ENCODE measurements at places on chromosomes 5 and 9.

DNA sequence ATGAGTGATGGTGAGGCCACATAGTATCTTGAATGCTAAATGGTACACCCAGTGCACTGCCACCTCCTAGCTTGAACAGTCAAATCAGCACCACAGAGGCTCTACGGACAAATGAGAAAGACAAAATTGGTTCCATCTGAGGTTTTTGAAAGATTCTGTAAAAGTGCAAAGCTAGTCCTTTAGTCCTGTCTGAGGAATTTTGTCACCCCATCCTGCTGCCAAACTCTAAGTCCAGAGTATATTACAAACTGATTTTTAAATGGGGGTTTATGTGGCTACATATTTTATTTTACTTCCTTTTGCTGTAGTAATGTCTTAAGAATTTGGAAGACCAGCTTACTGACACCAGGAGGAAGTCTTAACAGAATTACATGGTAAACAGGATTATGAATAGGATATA is 7.7 kb downstream of the FREM1 start:
- no peak for DNase-seq

GRCh38 chr5:54645882-54646355 is 128.4 kb downstream of the SNX18 start:
- DNase-seq, result no peak

GRCh38 chr5:98599016-98599415 is 174.4 kb upstream of the RGMB start:
- no peak for DNase-seq

- no peak for DNase-seq
Observed at GRCh38 chr5:32812399-32812798, 101.3 kb downstream of the NPR3 start.

GRCh38 chr5:158970121-158970520 is 129.6 kb downstream of the EBF1 start:
- no peak for DNase-seq

GRCh38 chr9:35453786-35454185 is 36.1 kb upstream of the RUSC2 start:
- DNase-seq, result no peak

- DNase-seq, result no peak
Observed at GRCh38 chr9:33170464-33171415, 3.6 kb upstream of the B4GALT1 start.

DNA sequence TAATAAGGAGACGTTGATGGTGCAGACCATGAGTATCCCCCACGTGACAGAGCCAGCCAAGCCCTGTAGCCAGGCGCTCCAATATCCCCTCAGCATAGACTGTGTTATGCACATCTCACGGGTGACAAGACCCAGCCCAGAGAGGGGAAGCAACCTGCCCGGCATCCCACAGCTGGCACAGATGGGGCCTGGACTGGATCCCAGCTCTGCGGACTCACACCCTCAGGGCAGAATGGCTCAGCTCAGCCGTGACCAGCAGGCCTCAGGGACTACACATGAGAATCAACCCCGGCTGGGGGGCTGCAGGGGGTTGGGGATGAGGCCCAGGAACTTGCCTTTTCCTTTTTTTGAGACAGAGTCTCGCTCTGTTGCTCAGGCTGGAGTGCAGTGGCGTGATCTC is 11.7 kb downstream of the FIBCD1 start:
- no peak for DNase-seq

GRCh38 chr5:76372323-76373054 is 30.6 kb upstream of the IQGAP2 start:
- no peak for DNase-seq

DNA sequence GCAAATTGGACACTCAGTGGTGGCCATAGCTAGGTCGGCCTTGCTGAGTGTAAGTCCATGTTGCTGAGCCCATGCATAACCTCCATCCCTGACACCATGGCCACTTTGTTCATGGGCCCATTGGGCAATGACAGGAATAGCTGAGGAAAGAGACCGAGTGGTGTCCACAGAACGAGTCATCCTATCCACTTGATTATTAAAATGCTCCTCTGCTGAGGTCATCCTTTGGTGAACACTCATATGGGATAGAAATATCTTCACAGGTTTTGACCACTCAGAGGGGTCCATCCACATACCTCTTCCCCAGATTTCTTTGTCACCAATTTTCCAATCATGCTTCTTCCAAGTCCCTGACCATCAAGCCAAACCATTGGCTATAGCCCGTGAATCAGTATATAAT is 63.6 kb downstream of the PPIC start:
- DNase-seq, result no peak

- no peak for DNase-seq
Observed at GRCh38 chr5:52963636-52964035, 25.5 kb upstream of the ITGA2 start.

DNA sequence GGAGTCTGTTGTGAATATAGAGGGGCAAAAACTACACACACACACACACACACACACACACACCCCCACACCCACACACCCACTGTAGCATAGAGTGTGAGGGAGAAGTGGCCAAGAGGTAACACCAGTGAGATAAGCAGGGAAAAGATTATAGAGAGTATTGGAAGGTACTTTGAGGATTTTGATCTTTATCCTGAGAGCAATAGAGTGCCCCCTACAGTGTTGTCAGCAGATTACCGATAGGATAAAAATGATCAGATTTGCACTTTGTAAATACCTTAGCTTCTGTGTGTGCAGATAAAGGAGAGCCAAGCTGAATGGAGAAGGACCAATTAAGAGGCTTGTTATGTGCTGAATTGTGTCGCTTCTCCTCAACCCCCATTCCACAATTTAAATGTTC is 32.3 kb downstream of the ERCC6L2 start:
- DNase-seq, result no peak

GRCh38 chr5:4541334-4541733 is 598.8 kb upstream of the ADAMTS16 start:
- DNase-seq, result no peak

DNA sequence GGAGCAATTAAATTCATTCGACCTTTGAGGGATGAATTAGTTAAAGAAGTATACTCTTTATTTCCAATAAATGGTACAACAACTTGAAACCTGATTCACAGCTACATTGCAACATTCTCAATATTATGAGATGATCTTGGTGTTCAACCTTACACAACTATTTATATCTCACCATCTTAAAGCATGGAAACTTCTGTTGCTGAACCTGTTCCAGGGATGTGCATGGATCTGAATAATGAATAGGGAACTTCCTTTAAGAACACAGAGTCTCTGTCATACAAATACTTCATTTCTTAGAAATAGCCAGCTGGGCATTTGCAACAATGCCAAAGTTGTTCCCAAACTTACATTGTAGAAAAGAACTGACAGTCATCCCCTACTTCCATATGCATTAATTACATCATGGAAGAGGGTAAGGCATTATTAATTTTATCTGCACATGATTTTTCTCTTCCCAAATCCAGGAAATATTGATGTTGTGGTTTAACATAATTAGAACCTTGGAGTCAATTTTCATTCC is 39.8 kb upstream of the CCDC112 start:
- no peak for DNase-seq

GRCh38 chr5:43485406-43485805 is 1.7 kb upstream of the TMEM267 start:
- DNase-seq, result no peak

DNA sequence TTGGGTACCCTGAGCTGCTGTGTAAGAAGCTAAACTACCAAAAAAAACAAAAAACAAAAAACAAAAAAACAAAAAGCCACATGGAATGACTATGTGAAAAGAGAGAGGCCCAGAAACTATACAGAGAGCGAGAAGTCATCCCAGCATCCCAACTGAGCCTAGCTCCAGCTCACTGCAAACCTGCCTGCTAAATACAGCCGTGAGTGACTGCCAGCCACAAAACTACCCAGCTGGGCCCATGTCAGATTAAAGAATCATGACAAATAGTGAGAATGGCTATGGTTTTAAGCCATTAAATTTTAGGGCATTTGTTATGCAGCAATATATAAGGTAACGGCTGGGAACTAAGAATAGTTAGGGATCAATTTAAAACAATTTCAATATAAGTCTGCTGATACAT is 335.1 kb upstream of the PDE4D start:
- DNase-seq, result no peak

GRCh38 chr5:96247097-96247701 is 185.8 kb downstream of the PCSK1 start:
- no peak for DNase-seq

- no peak for DNase-seq
Observed at GRCh38 chr5:110784901-110785300, 46.1 kb downstream of the SLC25A46 start.

DNA sequence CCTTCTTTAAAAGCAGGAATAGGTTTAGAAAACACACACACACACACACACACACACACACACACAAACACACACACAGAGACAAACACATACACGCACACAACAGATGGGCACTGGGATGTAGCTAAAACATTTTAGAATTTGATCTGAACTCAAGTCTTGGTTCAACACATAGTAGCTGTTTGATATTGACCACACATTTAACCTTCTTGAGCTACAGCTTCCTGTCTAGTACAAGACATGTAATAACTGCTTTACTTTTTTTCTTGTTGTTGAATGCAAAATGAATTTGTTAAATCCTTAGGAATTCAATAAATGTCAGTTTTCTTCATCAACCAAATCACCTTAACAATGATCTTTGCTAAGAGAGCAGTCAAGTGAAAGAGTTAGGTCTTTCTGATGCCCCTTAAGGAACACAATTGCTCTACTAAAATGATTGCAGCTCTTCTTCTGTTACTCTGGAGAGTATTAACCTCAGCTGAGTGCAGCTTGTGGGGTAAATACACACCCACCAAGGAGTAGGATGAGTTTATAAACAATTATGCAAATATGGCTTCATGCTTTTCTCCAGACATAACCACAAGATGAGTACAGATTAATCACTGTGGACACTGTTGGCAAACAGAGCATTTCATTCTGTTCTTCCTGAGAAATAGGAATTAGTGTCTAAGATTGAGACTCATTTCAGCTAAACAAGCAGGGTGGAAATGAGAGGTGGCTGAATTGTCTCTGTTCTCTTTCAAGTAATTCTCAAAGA is 302.9 kb upstream of the PAPPA start:
- DNase-seq, result no peak

DNA sequence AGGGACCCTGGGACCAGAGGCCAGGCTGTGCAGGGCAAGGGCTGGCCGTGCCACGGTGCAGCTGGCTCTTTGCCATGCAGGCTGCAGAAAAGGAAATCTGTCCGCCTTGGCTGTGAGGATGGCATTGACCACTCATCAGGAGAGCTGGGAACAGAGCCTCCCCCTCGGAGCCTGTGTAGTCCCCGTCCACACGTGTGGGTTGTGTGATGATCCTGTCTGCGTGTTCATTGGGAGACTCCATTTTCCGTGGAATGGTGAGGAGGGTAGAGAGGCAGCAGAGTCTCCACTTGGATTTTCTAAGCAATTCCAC is 47.7 kb downstream of the EHMT1 start:
- DNase-seq, result no peak

- DNase-seq, result no peak
Observed at GRCh38 chr9:93286252-93287188, 102.6 kb downstream of the WNK2 start.

DNA sequence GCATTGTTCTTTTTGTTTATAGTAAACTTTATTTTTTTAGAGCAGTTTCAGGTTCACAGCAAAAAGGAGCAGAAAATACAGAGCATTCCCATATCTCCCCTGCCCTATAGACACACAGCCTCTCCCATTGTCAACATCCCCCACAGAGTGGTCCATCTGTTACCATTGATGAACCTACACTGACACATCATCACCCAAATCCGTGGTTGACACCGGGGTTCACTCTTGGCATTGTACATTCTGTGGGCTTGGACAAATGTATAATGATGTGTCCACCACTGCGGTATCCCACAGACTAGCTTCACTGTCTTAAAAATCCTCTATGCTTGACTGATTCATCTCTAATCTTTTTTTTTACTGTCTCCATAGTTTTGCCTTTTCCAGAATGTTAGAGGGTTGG is 120.7 kb upstream of the SPATA31C2 start:
- DNase-seq, result no peak

DNA sequence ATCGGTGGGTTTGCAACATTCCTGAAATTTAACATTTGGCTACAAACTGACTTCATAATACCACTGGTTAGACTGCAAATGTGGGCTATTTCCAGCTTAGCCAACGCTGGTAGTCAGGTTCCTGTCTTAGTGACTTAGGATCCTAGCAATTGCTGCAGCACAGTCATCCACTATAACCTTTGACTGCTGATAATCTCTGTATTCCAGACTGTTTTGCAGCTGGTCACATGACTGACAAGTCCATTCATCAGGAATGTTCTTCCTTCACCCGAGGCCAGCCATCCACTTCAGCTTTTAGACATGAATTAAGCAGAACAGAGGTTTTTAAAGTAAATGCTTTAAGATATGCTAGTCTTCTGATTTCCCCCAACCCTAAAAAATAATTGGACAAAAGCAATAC is 425.9 kb upstream of the MPDZ start:
- no peak for DNase-seq

DNA sequence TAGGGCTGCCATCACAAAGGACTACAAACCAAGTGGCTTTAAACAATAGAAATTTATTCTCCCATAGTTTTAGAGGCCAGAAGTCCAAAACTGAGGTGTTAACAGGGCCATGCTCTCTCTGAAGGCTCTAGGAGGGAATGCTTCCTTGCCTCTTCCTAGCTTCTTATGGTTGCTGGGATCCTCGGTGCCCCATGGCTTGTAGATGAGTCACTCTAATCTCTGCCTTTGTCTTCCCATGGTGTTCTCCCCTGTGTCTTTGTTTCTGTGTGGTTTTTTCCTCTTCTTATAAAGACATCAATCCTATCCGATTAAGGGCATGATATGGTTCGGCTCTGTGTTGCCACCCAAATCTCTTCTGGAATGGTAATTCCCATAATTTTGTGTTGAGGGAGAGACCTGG is 178.8 kb upstream of the NREP start:
- no peak for DNase-seq

GRCh38 chr9:2697492-2697891 is 19.8 kb upstream of the KCNV2 start:
- DNase-seq, result no peak

- DNase-seq, result no peak
Observed at GRCh38 chr9:89278997-89279739, 31.8 kb upstream of the CKS2 start.

GRCh38 chr9:70229026-70229425 is 29.8 kb upstream of the SMC5 start:
- no peak for DNase-seq

DNA sequence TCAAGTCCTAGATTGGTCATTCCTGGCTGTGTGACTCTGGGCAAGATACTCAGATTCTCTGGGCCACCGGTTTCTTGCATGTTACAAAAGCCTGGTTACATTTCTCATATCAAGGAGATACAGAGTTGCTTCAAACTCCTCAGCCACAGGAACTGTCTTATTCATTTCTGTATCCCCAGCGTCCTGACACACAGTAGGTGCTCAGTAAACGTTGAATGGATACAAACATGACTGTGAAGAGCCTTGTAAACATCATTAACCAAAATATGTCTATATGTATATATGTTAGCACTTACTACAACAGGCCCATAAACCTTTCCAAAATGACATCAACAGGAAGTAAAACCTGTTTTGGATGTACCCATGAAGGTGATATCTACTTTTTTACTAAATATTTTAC is 1.6 kb downstream of the CLTB start:
- DNase-seq, result no peak

- DNase-seq, result no peak
Observed at GRCh38 chr9:21964925-21965385, 29.2 kb downstream of the CDKN2A start.
